Right lobe of liver (tissue), 6 donors: ENCODE measurements at places on chromosomes 5 and 9. TPM values are rescaled to one million over a fixed set of nuclear protein-coding genes. Genes with fewer than 3 reads are reported as not detected.

DNA sequence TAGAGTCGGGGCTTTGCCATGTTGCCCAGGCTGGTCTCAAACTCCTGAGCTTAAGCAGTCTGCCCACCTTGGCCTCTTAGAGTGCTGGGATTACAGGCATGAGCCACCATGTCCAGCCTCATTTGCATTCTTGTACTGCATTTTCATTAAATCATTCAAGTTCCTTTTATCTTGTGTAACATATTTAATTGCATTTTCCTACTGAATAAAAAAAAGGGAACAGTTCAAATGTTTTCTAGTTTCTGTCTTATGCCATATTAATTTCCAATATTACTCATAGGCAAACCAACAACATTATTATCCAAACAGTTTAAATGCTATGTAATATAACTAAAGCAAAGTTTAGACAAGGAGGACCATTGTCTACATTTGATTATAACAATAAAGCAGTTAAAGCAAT, 6.1 kb downstream of the SLC31A1 start:
- no peak for DNase-seq

DNA sequence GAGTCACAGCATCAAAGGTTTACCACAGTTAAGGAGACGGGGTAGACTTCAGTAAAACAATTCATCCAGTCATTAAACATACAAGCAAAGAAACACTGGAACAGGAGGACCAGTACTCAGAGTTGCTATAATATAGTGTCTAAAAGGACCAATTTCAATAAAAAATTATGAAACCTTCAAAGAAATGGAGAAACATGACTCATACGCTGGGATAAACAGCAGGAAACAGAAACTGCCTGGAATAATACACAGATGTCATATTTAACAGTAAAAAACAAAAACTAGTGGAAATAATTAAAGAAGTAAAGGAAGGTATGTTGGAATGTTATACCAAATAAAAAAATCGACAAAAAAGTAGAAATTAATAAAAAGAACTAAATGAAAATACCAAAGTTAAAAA, 1075.9 kb downstream of the NR2F1-AS1 start:
- no peak for DNase-seq

- DNase-seq, result peak; percentile 75
Observed at GRCh38 chr9:127586537-127586936, 25.5 kb upstream of the STXBP1 start.

DNA sequence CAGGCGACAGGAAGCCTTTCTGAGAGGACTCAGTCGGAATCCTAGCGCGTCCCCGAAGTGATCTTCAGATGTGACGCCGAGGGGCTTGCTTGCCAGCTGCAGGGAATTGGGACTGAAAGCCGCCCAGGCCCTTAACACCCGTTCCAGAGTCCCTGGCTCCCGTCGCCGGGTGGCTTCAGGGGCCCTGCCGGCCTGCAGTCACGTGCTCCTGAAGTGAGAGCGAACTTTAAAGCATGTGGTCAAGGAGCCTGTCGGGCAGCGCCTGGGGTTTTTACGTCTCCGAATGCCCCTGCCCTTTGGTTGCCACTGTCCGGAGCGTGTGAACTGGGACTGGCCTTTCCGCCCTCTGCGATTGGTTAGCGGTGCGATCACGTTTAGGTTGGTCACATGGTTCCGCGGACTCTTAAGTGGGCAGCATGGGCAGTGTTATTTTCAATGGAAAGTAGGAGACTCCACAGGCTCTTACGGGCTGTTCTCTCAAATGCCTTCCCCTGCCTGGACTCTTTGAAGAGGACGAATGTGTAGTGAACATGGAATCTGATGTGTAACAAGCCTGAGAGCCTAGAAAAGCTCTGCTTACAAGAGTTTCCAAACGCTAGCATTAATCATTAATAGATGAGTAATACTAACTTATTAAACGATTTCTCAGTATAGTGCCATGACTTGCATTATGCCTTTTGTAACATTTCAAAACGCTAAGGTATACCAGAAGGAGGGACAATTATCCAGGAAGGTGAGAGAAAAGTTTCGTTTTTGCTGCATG, 1.9 kb downstream of the VLDLR start:
- peak; percentile 70 for DNase-seq

DNA sequence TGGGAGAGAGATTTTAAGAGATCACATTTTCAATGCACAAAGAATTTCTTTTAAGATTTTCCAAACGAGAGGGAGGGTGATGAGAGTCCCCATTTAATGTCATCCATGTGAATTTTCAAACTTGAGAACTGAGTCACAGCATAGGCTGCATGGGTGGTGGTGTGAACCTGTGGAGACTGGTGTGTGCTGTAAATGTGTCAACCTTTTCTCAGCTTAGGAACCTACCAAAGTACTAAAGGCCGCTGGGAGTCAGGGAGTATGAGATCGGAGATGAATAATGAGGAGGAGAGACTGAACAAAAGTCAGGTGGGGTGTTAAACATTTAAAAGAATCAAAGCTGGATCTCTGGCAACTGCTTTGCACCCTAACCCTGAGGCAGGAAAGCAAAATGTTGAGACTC, 7.5 kb downstream of the ALDH1A1 start:
- DNase-seq, result no peak

GRCh38 chr9:94767331-94768072, 41.0 kb downstream of the AOPEP start:
- DNase-seq, result no peak

GRCh38 chr5:169641253-169641652, 4.2 kb downstream of the DOCK2 start:
- no peak for DNase-seq

Gene SH2D3C
- 5.6 TPM for total RNA-seq

Gene SPINK7
- total RNA-seq, result not detected

Gene CYLC2
- not detected for total RNA-seq

Gene SLC25A2
- total RNA-seq, result not detected

Gene NOXA1
- 7.3 TPM for total RNA-seq

Gene NEUROG1
- not detected for total RNA-seq

Gene DYNC2I2
- 13.0 TPM for total RNA-seq
